ENCODE measurements at places on chromosomes 2 and 18.

DNA sequence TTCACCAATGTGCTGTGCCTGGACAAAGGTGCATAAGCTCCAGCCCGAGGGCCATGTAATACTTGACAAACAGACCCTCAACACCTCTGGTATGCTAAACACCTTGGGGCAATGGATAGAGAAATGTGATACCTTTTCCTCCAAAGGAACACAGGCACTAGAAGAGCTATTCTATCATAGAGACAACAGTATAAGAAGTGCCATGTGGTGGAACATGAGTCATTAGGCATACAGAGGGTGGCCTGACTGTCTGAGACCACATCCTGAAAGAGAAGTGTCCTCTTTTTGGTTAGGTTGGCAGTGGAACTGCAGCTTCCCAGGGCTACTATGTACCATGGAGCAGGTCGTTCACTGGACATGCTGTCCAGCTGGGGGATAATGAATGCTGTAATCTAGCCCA is 153.9 kb downstream of the INSIG2 start:
- DNase-seq, result no peak

GRCh38 chr18:27276886-27277285 is 91.8 kb upstream of the CHST9 start:
- DNase-seq, result no peak

GRCh38 chr18:62289047-62289446 is 36.1 kb upstream of the TNFRSF11A start:
- DNase-seq, result no peak

GRCh38 chr18:32760391-32760790 is 12.4 kb downstream of the KLHL14 start:
- no peak for DNase-seq

DNA sequence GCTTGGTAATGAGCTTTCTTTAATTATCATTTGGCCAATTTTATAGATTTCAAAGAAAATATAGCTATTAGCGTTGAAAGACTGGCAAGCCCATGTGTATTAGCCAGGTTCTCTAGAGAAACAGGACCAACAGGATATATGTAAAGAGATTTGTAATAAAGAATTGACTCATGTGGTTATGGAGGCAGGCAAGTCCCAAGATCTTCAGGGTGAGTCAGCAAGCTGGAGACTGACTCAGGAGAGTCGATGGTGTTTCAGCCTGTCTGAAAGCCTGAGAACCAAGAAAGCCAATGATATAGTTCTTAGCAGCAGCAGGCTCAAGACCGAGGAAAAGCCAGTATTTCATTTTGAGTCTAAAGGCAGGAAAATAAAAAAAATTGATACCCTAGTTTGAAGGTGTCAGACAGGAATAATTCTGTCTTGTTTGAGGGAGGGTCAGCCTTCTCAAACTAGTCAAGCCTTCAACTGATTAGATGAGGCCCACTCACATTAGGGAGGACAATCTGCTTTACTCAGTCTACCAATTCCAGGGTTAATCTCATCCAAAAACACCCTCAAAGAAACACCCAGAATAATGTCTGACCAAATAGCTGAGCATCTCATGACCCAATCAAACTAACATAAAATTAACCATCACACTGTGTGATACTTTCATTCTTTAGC is 78.3 kb upstream of the CRIM1 start:
- DNase-seq, result peak; percentile 35

- DNase-seq, result no peak
Observed at GRCh38 chr2:144548532-144549191, 28.7 kb upstream of the ZEB2 start.

DNA sequence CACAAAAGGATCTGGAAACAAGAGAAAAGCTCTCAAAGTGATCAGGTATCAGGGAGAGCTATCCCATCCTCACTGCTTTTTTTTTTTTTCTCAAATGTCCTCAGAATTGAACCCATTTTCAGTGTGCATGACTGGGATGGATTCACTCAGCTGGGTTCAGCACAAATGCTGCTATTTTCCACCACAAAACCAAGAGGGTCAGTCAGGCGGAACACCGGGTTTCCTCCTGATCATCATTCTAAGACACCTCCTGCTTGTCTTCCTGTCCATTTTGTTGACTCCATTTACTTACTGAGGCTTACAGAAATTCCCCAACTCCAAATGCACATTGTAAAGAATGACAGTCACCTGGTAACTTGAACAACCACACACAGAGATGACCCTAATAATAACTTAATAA is 39.9 kb downstream of the CYRIA start:
- DNase-seq, result no peak

DNA sequence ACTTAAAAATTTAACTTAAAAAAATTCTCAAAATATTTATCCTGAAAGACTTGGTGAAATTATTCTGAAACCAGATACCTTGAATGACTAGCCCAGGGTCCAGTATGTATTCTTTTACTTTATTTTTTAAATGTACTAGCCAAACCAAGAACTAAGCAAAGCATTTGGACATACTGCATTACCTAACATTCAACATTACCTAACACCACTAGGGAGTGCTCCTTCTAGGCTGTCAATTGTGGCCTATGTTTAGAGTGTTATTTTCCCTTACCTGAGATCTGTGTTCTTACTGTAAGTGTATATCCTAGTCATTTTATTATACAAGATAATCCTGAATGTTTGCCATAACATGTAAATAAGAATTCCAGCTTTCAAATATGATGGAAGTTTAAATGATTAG is 496.6 kb downstream of the PTPRM start:
- DNase-seq, result no peak

- no peak for DNase-seq
Observed at GRCh38 chr2:127110985-127111384, 4.0 kb upstream of the BIN1 start.

DNA sequence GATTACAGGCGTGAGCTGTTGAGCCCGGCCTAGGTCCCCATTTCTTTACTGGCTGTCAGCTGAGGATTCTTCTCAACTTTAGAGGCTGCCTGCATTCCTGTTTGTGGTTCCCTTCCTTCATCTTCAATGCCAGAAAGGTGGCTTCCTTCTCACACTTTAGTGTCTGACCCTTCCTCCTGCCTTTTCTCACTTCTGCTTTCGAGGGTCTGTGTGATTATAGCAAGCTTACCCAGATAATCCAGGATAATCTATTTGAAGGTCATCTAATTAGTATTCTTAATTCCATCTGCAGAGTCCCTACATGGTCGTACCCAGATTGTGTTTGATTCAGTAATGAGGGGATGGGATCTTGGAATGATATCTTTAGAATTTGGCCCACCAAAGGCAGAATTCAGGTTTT is 157.4 kb downstream of the TANC1 start:
- no peak for DNase-seq

DNA sequence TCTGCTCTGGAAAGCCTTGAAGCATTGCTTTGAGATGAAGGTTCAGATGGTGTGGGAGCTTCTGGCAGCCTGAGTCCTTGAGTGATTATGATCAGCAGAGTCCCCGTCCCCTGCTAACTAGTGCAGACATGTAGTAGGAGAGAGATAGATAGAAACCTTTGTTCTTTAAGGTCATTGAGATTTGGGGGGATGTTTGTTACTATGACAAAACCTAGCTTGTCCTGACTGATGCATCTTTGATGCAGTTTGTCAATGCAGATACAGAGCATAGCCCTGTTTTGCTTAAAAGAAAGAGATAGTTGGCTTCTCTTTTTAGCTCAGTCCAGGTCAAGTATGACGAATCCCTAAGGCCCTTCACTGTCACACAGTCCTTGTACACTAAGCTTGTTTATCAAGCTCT is 274.6 kb upstream of the DPP10 start:
- no peak for DNase-seq

GRCh38 chr2:6741229-6741628 is 124.5 kb downstream of the CMPK2 start:
- no peak for DNase-seq

GRCh38 chr2:25332571-25332970 is 9.2 kb downstream of the DNMT3A start:
- DNase-seq, result no peak

- no peak for DNase-seq
Observed at GRCh38 chr2:36476411-36476810, 120.8 kb downstream of the CRIM1 start.

Data from GM04503 (cell line).